ENCODE measurements at places on chromosomes 4 and X.
A peak's percentile ranks its signal among the peaks of the same experiment; 100 is the strongest.

DNA sequence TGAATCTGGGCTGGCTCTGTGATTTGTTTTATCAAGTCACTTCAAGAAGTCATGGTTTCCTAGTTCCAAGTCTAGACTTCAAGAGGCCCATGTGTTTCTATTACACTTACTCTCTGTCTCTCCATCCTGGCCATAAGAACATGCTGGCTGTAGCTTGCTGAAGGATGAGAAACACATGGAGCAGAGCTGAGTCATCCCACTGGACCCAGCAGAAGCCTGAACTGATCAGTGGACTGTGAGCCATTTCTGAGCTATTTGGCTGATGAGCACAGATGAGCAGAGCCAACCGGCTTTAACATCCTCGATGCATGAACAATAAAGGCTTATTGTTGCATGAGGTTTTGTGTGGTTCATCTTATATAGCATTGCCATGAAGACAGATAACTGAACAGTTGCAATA is 290.6 kb upstream of the BOD1L1 start:
- H3K4me1 ChIP-seq, result no peaks in the 10 kb centered on the region
- DNase-seq, result no peak
- H3K4me3 ChIP-seq, result no peak overlapping the region
- peaks cover 2% of the 10 kb centered on the region for H3K27me3 ChIP-seq
- H3K27ac ChIP-seq, result no peak overlapping the region

- DNase-seq, result no peak
- H3K4me3 ChIP-seq, result no peak overlapping the region
- H3K27me3 ChIP-seq, result no peaks in the 10 kb centered on the region
- no peak overlapping the region for H3K27ac ChIP-seq
- no peaks in the 10 kb centered on the region for H3K36me3 ChIP-seq
Measured at GRCh38 chr4:94519019-94519418, 67.3 kb downstream of the PDLIM5 start.

DNA sequence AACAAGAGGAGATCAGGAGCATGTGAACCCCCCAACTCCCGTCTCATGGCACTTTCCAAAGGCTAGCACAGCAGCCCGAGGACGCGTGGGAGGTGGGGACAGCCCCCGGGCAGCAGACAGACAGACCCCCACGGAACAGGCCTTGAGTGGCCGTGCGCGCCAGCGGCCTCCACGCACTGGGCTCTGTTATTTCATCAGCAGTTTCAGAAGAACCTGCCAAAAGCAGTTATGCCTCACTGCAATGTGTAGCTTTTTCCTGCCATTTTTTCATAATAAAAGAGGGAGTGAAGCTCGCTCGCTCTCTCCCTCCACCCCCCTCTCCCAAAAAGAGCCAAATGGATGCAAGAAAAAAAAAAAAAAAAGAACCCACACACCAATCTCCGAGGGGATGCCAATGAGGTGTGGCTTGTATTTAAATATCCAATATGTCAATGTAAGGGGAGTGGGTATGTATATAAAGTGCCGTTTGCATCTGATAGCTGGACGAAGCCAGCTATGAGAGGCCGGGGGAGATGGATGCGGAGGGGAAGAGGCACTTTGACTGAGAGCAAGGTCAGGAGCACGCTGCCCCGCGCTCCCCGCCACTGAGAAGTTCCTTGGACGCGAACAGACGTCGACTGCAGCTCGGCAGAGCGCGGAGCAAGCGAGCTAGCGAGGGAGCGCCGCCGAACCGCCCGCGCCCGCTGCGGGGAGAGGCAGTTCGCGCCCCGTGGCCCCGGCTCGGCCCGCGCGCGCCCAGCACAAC is at the start of gene FGF16:
Gene FGF16 (plus strand): TSS at position 482 of the 745 bp plus-strand sequence. CDS start 286 bp downstream, outside the sequence.
- H3K27ac ChIP-seq, result no peak within 1 kb of the TSS
- DNase-seq, result no peak
- H3K4me1 ChIP-seq, result peaks cover 6% of the 10 kb centered on the region
- H3K36me3 ChIP-seq, result no peaks in the 10 kb centered on the region
- peak within 1 kb of the TSS; percentile 56 for H3K4me3 ChIP-seq
- H3K27me3 ChIP-seq, result peaks cover 31% of the 10 kb centered on the region

- no peaks in the 10 kb centered on the region for H3K36me3 ChIP-seq
- H3K27me3 ChIP-seq, result peaks cover 13% of the 10 kb centered on the region
- no peak overlapping the region for H3K27ac ChIP-seq
- no peaks in the 10 kb centered on the region for H3K4me1 ChIP-seq
- no peak for DNase-seq
- no peak overlapping the region for H3K4me3 ChIP-seq
Measured at GRCh38 chrX:151004085-151004484, 20.9 kb downstream of the HMGB3 start.

DNA sequence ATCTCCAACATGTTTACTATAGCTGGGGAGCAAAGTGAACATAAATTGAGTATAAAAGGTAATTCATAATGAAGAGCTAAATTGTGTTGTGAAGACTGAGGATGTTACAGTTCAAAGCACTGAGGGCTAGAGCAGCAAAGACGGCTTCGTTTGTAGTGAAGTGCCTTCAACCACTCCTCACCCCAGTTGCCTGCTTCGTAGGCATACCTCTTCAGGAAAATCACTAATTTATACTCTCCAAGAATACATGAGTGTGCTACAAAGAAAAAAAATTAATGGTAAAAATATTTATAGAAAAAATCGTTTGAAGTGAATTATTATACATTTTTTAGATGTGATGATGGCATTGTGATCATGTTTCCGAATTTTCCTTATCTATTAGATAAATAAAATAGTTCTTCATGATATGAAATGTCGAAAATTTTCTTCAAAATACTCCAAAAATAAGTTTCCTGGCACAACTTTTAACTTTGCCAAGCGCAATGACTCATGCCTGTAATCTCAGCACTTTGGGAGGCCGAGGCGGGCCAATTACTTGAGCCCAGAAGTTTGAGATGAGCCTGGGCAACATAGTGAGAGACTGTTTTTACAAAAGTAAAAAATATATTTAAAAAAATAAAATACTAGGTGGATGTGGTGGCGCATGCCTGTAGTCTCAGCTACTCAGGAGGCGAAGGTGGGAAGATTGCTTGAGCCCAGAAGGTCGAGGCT is 41.6 kb downstream of the ZFP42 start:
- no peaks in the 10 kb centered on the region for H3K4me1 ChIP-seq
- peaks cover 6% of the 10 kb centered on the region for H3K36me3 ChIP-seq
- no peak overlapping the region for H3K4me3 ChIP-seq
- H3K27ac ChIP-seq, result no peak overlapping the region
- DNase-seq, result no peak
- no peaks in the 10 kb centered on the region for H3K27me3 ChIP-seq

DNA sequence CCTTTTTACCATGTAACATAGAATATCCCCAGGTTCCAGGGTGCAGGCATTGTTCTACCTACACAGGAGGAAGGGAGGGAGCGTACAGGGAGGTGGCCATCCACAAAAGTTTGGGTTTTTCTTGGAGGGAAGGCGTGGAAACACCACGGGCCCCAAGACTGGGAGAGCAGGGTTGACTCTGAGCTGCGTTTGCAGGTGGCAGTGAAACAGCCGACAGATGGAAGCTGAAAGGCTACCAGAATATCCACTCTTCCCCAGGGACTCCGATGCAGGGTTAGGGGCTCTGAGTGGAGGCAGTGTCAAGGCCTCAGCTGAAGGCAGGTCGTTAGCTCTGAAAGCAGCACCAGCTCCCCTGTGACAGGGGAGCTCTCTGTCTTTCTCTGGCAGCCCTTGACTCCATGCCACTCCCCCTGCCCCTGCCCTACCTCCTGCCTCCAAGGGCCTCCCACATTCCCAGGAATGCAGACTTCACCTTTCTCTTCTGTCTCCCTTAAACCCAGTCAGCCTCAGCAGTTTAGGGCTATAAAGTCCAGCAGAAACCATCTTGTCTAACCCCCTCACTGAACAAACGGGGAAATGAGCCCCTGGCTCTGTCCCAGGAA is 14.0 kb upstream of the GLOD5 start:
- no peak for DNase-seq
- no peaks in the 10 kb centered on the region for H3K36me3 ChIP-seq

GRCh38 chr4:675036-675882 is 917 bp downstream of the MYL5 start:
- peak overlapping the region; percentile 68 for H3K4me3 ChIP-seq
- no peaks in the 10 kb centered on the region for H3K27me3 ChIP-seq
- H3K4me1 ChIP-seq, result peaks cover 7% of the 10 kb centered on the region

GRCh38 chr4:154961263-154961662 is 180.2 kb downstream of the RBM46 start:
- H3K27ac ChIP-seq, result no peak overlapping the region
- H3K4me1 ChIP-seq, result no peaks in the 10 kb centered on the region
- H3K4me3 ChIP-seq, result no peak overlapping the region
- H3K36me3 ChIP-seq, result no peaks in the 10 kb centered on the region

- no peak overlapping the region for H3K4me3 ChIP-seq
- H3K4me1 ChIP-seq, result no peaks in the 10 kb centered on the region
- DNase-seq, result no peak
- no peak overlapping the region for H3K27ac ChIP-seq
- H3K27me3 ChIP-seq, result no peaks in the 10 kb centered on the region
Measured at GRCh38 chr4:185411849-185412248, 13.9 kb downstream of the UFSP2 start.

- no peaks in the 10 kb centered on the region for H3K4me1 ChIP-seq
- H3K27me3 ChIP-seq, result peaks cover 5% of the 10 kb centered on the region
- no peaks in the 10 kb centered on the region for H3K36me3 ChIP-seq
Measured at GRCh38 chr4:144667500-144667899, 21.5 kb downstream of the HHIP start.

DNA sequence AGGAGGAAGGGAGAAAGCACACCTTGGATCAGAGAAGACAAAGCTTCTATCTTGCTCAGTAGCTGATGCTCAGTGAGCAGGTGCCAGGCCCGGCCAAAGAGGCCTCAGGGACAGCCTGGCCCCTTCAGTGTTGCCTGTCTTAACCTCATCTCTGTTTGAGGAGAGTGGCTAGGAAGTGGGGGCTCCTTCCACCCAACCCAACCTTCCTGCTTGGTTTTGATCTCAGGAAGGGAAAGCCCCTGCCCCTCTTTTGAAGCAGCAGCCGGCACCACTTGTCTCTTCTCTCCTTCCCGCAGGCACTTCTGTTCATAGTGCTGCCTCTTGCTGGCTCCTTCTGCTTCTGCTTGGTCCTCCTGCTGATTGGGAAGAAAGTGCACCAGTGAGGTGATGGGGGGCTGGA is 2.4 kb upstream of the AFF2 start:
- no peak overlapping the region for H3K27ac ChIP-seq
- H3K27me3 ChIP-seq, result peaks cover 4% of the 10 kb centered on the region
- no peak for DNase-seq
- H3K36me3 ChIP-seq, result no peaks in the 10 kb centered on the region

DNA sequence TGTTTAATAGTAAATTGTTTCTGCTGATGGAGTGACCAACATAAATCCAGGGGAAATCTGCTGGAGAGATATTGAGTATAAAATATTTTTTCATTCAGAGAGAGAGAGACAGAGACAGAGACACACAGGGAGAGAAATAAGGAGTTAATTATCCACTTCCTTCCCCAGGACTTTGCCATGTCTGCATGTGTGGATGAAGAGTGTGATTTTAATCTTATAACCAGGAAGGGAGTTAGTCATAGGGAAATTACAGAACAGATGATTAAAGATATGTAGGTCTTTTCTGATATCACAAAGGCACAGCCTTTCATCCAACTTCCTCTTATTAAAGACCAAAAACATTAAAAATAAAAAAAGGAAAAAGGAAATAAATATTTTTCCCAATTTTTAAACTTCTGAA is 526.3 kb downstream of the SPRY1 start:
- H3K27me3 ChIP-seq, result peaks cover 2% of the 10 kb centered on the region
- no peaks in the 10 kb centered on the region for H3K4me1 ChIP-seq
- H3K36me3 ChIP-seq, result no peaks in the 10 kb centered on the region

DNA sequence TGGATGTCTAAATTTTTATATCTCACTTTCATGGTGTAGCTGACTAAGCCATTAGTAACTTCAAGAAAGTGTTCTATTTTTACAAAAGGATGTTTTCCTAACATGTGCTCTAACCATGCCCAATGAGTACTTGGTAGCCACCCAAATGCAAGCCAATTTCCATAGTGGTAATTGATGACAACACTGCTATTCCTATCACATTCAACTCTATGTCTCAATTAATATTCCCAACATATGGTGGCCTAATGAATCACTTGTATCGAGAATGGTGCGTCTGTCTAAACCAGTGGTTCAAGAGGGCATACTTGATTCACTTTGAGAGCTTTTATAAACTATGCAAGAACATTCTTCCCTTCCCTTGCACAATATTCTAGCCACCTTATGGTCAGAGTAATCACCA is 112.9 kb upstream of the GPRIN3 start:
- DNase-seq, result no peak
- H3K27ac ChIP-seq, result no peak overlapping the region
- no peaks in the 10 kb centered on the region for H3K27me3 ChIP-seq
- H3K4me3 ChIP-seq, result no peak overlapping the region
- H3K4me1 ChIP-seq, result no peaks in the 10 kb centered on the region

DNA sequence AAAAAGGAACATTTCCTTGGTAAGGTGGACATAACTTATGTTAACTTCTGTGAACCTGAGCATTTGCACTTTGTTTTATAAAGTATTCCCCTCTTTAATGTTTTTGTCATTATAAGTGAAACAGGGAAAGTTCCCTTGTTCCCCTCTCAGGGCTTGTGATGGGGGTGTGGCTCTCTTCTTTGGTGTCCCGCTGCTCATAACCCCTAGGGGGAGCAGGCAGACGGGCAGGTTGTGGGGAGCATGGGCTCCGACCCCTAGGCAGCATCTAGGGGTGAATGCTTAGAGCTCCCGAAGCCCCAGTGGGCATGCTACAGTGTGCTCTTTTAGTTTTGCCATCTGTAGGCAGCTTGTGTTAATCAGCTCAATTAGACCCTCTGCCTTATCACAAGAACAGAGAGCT is 200.4 kb downstream of the DACH2 start:
- H3K27me3 ChIP-seq, result no peaks in the 10 kb centered on the region
- no peak overlapping the region for H3K4me3 ChIP-seq
- H3K27ac ChIP-seq, result no peak overlapping the region
- no peaks in the 10 kb centered on the region for H3K36me3 ChIP-seq
- DNase-seq, result no peak
- H3K4me1 ChIP-seq, result no peaks in the 10 kb centered on the region

DNA sequence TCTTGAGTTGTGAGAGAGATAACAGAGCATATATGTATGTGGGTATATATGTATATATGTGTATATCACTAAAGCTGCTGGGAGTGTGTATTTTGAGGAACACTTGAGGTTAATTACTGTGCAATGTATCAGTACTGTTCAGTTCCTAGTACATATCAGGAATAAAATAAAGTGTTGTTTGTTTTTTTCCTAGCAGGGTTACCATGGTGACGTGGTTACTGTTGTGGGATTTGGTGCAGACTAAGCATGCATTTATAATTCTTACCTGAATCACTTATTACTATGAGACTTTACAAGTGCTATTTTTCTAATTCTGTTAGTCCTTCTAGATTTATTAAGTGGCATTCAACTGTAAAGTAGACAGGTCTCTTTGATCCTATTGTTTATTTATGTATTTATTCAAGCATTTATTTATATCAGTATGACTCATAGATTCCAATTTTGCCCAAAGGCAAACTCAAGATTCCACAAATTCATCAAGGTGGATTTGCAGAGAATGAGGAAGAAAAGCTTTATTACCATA is 26.9 kb upstream of the BEX4 start:
- H3K27ac ChIP-seq, result no peak overlapping the region
- DNase-seq, result no peak
- H3K4me1 ChIP-seq, result no peaks in the 10 kb centered on the region
- no peaks in the 10 kb centered on the region for H3K36me3 ChIP-seq
- no peak overlapping the region for H3K4me3 ChIP-seq
- H3K27me3 ChIP-seq, result peaks cover 7% of the 10 kb centered on the region

GRCh38 chr4:101696276-101697010 is 94.1 kb upstream of the BANK1 start:
- no peaks in the 10 kb centered on the region for H3K36me3 ChIP-seq
- H3K27ac ChIP-seq, result no peak overlapping the region
- no peak overlapping the region for H3K4me3 ChIP-seq
- no peak for DNase-seq
- H3K4me1 ChIP-seq, result no peaks in the 10 kb centered on the region
